Stimulated activated CD8-positive, alpha-beta memory T cell treated with anti-CD3 and anti-CD28 coated beads, Interleukin-4, amount 100 ng/mL, for 1 hour (primary cell): ENCODE measurements at places on chromosomes 3 and 15.

DNA sequence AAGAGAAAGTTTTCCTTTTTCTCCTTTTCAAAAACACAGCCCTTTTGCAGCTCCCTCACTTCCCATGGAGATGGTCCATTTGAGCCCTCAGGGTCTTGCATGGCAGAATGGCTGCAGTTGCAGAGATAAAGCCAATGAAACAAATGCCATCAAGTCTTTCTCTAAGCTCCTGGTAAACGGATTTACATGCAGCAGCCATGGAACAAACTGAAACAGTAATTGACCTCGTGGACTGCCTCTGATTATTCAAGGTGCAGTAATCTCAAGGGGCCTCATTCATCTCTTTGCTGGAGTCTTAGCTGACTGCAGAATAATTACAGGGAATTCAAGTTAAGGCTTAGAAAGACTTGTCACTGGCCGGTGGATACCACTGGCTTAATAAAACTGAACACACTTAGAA lies 125.1 kb downstream of the SQOR start:
- no peak for DNase-seq

GRCh38 chr15:63367390-63367789 lies 14.3 kb downstream of the CA12 start:
- no peak for DNase-seq

- DNase-seq, result no peak
Observed at GRCh38 chr3:77324105-77324504, 284.2 kb downstream of the ROBO2 start.

GRCh38 chr3:62723914-62724217 lies 151.3 kb downstream of the CADPS start:
- DNase-seq, result no peak

DNA sequence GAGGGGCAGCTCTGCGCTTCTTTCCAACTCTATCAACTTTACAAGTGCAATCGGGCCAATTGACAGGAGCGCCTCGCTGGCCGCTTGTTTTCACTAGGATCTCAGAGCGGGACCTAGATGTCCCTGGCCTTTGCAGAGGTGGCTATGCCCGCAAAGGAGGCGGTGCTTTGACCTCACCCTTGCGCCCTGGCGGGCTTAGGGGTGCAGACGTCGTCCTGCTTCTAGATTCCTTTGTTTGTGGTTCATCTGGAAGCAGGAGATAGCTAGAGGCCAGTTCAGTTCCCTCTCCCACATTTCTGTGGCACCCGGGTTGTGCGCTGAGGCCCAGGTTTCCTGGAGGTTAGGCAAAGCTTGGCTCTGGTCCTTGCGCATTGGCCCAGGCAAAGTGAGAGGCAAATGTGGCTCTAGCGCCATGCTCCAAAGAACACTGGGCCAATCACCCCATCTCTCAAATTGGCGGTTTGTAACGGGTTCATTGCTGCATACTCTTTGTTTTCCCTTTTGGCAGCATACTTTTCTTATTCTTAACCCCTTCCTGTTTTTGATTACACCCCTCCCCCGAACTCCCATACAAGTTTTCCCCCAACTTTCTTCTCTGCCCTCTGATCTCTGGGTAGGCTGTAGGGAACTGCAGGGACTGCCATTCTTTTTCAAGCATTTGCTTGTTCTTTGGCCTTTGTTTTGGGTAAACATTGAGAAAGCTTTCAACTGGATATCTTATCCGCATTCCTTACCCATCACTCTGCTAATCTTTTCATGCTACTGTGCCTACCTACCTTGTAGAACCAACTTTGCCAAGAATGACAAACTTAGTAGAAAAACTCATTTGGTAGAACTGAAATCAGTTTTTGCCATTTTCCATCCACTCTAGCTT lies 1.4 kb downstream of the PPM1L start:
- no peak for DNase-seq
